ENCODE measurements at places on chromosomes 6 and 20. TPM values are rescaled to one million over a fixed set of nuclear protein-coding genes. Genes with fewer than 3 reads are reported as not detected.

Gene NRSN2
- 26.1 TPM for total RNA-seq

Gene GUCA1A
- 1.2 TPM for total RNA-seq

Gene BTN1A1
- not detected for total RNA-seq

Gene SLC24A3
- total RNA-seq = 13.5 TPM

Gene C20orf141
- not detected for total RNA-seq

Gene TTBK1
- total RNA-seq = 9.8 TPM

Gene STMND1
- total RNA-seq = not detected

Gene TXLNB
- total RNA-seq = 0.82 TPM

Gene BPIFB4
- not detected for total RNA-seq

Gene GSTA2
- not detected for total RNA-seq

Gene C20orf202
- total RNA-seq = 0.41 TPM

Gene RAMACL
- total RNA-seq = 0.82 TPM

Gene SAPCD1
- total RNA-seq = 0.82 TPM

Gene RAB44
- total RNA-seq = not detected

Gene LY6G6C
- total RNA-seq = not detected

Gene NUS1
- total RNA-seq = 34.6 TPM

Gene MKKS
- total RNA-seq = 12.6 TPM

Gene LPA
- total RNA-seq = 1.2 TPM

Gene LY6G6F
- total RNA-seq = not detected

Measured in frontal cortex (tissue), 4 donors.